Natural killer cell (primary cell): ENCODE measurements at places on chromosomes 11 and 22. TPM values are rescaled to one million over a fixed set of nuclear protein-coding genes. Genes with fewer than 3 reads are reported as not detected.
A peak's percentile ranks its signal among the peaks of the same experiment; 100 is the strongest.

- peaks cover 11% of the 10 kb centered on the region for H3K27me3 ChIP-seq
- no peaks in the 10 kb centered on the region for H3K4me1 ChIP-seq
- no peak overlapping the region for H3K4me3 ChIP-seq
- no peak for DNase-seq
Observed at GRCh38 chr11:13046637-13047570, 37.8 kb downstream of the RASSF10 start.

- H3K27me3 ChIP-seq: no peaks in the 10 kb centered on the region
- H3K27ac ChIP-seq: no peak overlapping the region
- H3K4me1 ChIP-seq: peaks cover 16% of the 10 kb centered on the region
- H3K36me3 ChIP-seq: no peaks in the 10 kb centered on the region
- H3K4me3 ChIP-seq: no peak overlapping the region
- DNase-seq: no peak
Observed at GRCh38 chr22:37048133-37048532, 3.4 kb upstream of the KCTD17 start.

KCNJ11 gene
- not detected for total RNA-seq

GRCh38 chr11:132881622-132882021 is 650.7 kb downstream of the OPCML start:
- no peaks in the 10 kb centered on the region for H3K4me1 ChIP-seq
- H3K27me3 ChIP-seq: no peaks in the 10 kb centered on the region
- no peak overlapping the region for H3K27ac ChIP-seq
- no peak for DNase-seq
- H3K4me3 ChIP-seq: no peak overlapping the region
- no peaks in the 10 kb centered on the region for H3K36me3 ChIP-seq

HEPN1 gene
- not detected for total RNA-seq

- no peak overlapping the region for H3K27ac ChIP-seq
- no peak for DNase-seq
- H3K4me3 ChIP-seq: no peak overlapping the region
- H3K27me3 ChIP-seq: no peaks in the 10 kb centered on the region
- no peaks in the 10 kb centered on the region for H3K4me1 ChIP-seq
- H3K36me3 ChIP-seq: no peaks in the 10 kb centered on the region
Observed at GRCh38 chr22:19700790-19701419, 13.4 kb upstream of the SEPTIN5 start.

DNA sequence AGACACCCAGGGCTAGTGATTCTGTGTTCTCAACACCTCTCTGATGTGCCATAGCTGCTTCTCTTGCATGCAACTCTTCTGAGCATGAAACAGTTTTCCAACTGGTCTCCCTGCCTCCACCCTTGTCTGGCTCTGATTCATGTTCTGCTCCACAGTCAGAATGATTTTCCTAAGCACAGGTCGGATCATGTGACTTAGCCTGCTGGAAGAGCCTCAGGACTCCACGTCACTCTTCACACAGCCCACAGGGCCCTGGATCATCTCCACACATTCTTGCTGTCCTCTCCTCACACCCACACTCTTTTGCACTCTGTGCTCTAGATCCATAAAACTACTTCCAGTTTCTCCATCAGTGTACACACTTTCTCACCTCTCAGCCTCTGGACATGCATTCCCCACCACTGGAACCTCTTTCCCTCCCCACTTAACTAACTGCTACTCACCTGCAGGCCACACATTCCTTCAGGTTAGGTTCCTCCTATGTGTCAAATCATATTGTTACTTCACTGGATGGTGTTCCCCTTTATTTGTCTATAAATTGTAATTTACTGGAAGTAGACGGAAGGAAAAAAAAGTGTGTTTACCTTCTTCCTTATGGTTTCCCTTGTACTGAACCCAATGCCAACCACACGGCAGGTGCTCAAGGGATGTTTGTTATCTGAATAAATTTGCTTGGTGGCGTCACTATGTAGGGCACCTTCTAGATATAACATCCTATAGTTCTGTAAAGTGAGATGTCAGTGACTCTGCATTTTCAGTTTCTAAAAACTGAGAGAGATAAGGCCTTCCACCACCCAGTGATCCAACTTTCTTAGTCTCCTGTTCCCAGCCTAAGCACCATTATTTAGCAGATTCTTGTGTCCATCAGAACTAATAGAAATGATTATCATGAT is 133.7 kb downstream of the ETS1 start:
- peak overlapping the region; percentile 14 for H3K27ac ChIP-seq
- peaks cover 39% of the 10 kb centered on the region for H3K36me3 ChIP-seq
- DNase-seq: peak; percentile 32

- no peak overlapping the region for H3K27ac ChIP-seq
- H3K36me3 ChIP-seq: no peaks in the 10 kb centered on the region
- no peak overlapping the region for H3K4me3 ChIP-seq
- DNase-seq: no peak
- no peaks in the 10 kb centered on the region for H3K4me1 ChIP-seq
Observed at GRCh38 chr11:55697817-55698216, 35.8 kb downstream of the OR4C6 start.

TRIM22 gene
- total RNA-seq: 339 TPM

- no peak for DNase-seq
- H3K36me3 ChIP-seq: peaks cover 26% of the 10 kb centered on the region
- H3K4me3 ChIP-seq: no peak overlapping the region
- no peaks in the 10 kb centered on the region for H3K4me1 ChIP-seq
- H3K27ac ChIP-seq: no peak overlapping the region
Observed at GRCh38 chr11:111715142-111715816, 50.9 kb downstream of the PPP2R1B start.
